ENCODE measurements at places on chromosomes 2 and 18.

DNA sequence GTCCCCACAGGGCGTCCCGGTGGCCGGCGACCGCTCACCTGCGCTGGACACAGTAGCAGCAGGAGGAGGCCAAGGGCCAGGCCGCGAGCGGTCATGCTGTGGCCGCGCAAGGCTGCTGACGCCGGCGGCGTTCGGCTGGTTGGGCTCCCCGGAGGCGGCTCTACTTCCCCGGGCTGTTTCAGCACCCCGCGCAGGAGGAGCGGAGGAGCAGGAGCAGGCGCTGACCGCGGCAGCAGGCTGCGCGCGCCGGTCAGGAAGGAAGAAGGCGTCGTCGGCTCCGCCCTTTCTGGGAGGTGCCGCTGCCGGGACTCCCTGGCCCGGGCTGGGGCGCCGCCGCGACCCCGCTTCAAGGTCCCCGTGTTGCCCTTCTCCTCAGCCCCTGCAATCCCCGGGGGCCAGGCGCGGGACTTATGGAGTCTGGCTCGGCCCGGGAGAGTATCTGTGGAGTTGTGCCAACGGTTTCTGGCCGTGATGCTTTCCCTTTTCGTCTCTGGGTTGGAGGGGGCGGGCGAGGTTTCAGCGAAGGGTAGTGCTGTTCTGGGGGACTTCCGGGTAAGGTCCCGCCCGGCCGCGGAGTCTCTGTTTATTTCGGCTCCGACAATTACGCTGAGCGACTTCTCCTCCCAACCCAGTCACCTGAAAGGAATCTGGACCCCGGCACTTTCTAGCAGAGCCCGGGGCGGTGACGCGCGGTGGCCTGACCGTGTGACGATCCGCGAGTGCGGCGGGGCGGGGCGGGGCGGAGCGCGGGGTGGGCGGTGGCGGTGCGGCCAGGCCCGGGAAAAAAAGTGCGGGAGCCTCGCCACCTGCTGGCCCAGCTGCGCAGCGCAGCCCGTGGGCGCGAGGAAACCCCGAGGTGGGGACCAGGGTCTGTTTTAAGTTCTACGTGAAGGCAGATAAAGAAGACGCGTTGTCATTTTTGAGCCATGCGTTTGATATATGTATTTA, at the start of gene NPC1:
TSS of gene NPC1 (minus strand) at position 258 of the 948 bp plus-strand sequence. CDS start at position 95, 163 bp downstream.
- DNase-seq, result peak; percentile 97

DNA sequence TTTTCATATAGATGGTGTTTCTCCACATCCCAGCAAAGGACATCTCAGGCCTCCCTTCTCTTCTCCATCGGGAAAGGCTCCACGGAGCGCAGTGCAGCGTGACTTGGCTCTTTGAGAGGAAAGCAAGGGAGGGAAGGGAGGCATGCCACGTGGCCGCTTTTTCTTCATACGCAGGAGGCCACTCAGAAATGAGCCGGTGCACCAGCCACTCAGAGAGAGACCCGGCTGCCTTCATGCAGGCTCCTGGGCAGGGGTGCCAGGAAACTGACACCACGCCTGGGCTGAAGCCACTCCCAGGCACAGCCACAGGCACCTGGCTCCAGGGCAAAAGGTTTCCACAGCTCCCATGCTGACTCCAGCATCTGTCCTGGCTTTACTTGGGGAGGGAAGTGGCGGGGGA, 11.1 kb upstream of the LOXHD1 start:
- DNase-seq, result no peak

GRCh38 chr2:136233298-136233697, 115.3 kb upstream of the CXCR4 start:
- no peak for DNase-seq

GRCh38 chr18:57397440-57398132, 37.6 kb upstream of the ONECUT2 start:
- peak; percentile 25 for DNase-seq

DNA sequence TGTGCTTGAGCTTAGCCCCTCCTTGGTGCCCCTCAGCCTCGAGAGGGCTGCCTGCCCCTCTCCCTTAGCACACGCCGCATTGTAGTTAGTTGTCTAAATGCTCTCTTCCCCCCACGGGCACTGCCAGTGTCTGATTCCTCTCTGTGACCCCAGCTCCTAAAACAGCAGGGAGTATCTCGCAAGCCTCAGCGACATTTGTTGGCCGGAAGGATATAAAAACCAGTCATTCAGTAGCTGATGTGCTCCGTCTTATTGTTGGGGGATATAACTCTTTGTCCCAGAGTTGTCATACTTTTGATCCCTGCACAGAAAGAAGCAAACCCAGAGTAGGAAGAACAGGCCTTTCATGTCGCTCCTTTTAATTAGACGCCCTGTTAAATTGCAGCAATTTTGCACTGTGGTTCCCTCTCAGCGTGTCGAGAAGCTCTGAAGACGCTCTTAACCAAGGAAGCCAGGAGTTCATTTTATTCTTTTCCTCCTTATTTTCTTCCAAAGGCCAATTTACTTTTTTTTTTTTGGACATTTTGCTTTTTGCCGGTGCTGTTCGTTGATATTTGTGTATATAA, 201.8 kb downstream of the KLHL29 start:
- no peak for DNase-seq

DNA sequence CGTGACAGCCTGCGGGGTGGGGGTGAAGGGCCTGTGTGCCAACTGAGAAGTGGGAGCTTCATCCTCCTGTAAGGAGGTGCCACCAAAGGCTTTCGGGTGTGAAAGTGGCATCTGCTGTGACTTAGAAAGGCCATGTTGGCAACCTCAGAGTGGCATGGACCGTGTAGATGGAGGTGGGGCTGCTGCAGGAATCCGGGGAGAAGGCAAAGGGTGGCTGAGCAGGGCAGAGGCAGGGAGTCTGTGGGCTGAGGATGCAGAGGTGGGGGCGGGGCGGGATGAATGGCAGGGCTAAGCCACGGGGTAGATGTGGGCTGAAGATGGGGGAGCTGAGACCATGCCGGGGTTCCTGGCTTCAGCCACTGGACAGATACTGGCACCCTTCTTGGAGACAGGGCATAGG, 28.2 kb downstream of the TOGARAM2 start:
- no peak for DNase-seq

- DNase-seq, result no peak
Measured at GRCh38 chr2:106193690-106193976, 468 bp downstream of the UXS1 start.

GRCh38 chr18:58125183-58125582, 81.2 kb downstream of the NEDD4L start:
- DNase-seq, result peak; percentile 13

DNA sequence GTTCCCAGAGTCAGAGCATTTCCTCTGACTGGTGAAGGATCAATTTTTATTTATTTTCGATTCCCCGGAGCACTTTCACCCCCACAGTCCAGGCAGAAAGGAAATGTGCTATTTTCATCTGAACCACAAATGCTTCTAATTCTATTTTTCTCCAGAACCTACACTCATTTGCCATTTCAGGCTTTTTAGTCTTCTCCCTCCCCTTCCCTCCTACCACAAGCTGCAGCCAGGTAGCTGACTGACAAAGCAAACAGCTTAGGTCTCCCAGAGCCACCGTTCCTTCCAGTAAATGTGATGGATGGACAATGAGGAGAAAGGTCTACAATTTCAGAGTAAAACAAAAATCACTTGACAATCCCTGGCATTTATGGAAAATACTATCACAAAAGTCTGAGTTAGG, 76.9 kb downstream of the KLF7 start:
- no peak for DNase-seq

GRCh38 chr18:37484983-37485834, 80.4 kb downstream of the CELF4 start:
- DNase-seq, result peak; percentile 29

DNA sequence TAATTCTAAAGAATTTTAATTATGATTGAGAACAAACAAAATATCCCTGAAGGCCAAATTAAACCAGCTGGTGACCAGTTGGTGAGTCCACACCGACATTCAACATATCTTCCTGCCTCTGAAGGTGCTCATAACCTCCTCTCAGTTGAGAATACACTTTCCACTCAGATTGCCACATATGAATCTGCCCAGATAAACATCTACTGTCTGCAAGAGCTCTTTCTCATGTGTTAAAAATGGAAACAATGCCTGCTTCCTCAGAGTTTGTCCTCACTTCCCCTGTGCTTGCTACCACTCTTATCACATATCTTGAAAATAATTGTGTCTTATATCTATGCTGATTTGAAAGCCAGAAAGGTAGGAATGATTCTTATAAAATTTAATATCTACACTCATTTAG, 177.7 kb upstream of the GULP1 start:
- peak; percentile 39 for DNase-seq

DNA sequence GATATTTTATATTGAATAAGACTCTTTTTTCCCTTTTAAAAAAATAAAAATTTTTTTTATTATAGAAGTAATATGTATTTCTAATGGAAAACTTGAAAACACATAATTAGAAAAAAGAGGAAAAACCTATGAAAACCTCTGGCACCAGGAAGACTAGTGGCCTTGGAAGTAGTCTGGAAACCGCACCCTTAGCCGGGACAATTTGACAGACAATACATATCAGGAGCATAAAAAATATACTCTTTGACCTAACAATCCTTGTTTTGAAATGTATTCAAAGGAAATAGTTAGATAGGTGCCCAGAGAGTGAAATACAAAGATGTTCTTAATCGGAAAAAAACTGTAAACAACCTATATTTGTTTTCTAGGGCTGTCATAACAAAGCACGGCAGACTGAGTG, 34.9 kb upstream of the FAM117B start:
- DNase-seq, result no peak

- peak; percentile 4 for DNase-seq
Measured at GRCh38 chr18:66872277-66872676, 268.4 kb upstream of the CDH19 start.

- no peak for DNase-seq
Measured at GRCh38 chr2:20582600-20583221, 68.2 kb downstream of the HS1BP3 start.

GRCh38 chr2:241437179-241437578, 71.2 kb downstream of the STK25 start:
- no peak for DNase-seq

DNA sequence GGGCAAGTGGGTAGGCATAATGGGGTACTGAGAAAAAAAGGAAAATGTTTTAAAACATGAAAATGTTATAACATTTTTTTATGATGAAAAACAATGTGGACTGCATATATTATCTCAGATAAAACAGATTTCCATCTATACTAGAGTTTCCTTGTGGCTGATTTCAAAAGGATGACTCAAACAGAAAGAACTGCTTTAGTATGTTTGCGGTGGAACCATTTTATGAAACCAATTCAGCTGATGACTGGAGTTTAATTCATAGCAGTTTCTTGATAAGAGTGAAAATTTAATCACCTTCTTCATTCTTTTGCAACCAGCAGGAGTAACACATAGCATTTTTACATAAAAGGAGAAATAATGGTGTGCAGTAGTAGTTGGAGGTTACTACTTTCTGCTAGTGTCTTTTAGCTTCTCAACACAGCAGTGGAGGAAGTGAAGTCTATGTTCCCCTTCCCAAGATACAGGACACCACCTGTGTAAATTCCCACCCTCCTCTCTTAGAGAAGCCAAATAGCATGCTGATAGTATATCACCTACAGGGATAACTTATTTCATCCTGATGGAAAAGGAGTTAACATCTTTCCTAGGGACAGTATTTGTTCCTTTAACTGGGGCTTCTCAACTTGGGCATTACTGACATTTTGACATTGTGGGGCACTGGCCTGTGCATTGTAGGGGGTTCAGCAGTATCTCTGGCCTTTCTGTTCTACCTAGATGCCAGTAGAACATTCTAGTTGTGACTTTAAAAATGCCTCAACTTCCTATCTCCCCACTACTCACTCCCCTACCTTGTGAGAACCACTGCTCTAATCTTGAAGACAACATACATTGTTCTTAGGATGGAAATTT, 29.9 kb downstream of the PELI1 start:
- peak; percentile 86 for DNase-seq

DNA sequence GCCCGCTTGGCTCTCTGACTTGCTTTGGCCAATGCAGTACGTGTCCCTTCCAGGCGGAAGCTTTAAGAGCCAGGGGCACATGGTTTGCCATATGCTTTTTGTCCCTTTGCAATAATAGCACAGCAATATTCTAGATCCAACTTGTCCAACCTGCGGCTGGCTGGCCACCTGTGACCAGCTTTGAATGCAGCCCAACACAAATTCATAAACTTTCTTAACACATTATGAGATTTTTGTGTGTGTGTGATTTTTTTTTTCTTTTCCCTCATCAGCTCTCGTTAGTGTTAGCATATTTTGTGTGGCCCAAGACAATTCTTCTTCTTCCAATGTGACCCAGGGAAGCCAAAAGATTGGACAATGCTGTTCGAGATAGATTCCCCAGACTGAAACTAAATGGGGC, 119.3 kb upstream of the SIX3 start:
- DNase-seq, result no peak

DNA sequence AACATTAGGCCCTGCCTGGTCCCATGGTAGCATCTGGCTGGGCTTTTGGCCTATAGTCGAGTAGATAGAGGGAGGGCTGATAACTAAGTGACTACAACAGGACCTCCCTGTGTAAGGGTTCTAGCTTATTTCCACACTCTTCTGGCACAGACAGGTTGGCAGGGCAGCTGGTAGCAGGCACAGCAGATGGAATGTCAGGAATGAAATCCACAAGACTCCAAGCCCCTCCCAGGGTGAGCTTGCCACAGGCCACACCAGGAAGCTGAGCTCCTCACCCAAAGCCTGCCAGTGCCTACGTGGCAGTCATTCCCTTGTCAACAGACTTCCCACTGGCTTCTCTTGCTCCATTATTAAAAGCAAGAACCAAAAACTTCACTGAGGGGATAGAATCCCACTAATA, 20.7 kb upstream of the C1QL2 start:
- peak; percentile 38 for DNase-seq

GRCh38 chr2:233990261-233990798, 60.2 kb upstream of the SPP2 start:
- DNase-seq, result peak; percentile 73

DNA sequence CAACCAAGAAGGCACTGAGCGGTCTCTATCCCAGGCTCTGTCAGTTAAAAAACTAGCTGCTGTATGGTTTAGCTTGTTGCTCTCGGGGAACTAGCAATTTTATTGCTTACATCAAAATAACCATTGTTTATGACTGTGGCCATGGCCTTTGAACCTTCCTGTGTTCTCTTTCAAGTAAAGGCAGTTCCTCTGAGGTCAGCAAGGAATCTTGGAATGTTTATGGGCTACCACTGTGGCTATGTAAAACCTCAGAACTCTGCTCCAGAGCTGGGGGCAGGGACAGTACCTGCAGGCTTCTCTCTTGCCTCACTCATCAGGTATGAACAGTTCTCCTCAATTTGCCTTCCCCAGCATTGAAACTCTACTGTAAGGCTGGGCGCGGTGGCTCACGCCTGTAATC, 416.0 kb upstream of the NETO1 start:
- DNase-seq, result peak; percentile 81

GRCh38 chr2:3392216-3392615, 12.7 kb downstream of the TRAPPC12 start:
- DNase-seq, result no peak

All from mammary epithelial cell (primary cell).